T-helper 1 cell treated with Interleukin-12 subunit alpha and Interleukin-12 subunit beta and Interleukin-4 antibody, amounts not matched to agents 30 ng/mL and 1 ng/mL, for 36 hours (primary cell): ENCODE measurements at places on chromosomes 4 and X. TPM values are rescaled to one million over a fixed set of nuclear protein-coding genes. Genes with fewer than 3 reads are reported as not detected.

The HUWE1 gene
- total RNA-seq = 295 and 301 TPM in 2 replicates

The CDX4 gene
- total RNA-seq = not detected in 2 replicates

The XAGE1A gene
- not detected in 2 replicates for total RNA-seq

The SMIM20 gene
- total RNA-seq = 14.9 and 15.4 TPM in 2 replicates

The GPR119 gene
- total RNA-seq = not detected in 2 replicates

The CT45A7 gene
- total RNA-seq = not detected in 2 replicates

The STPG2 gene
- total RNA-seq = 0.12 TPM in 1 of 2 replicates, not detected in the other

The ABCG2 gene
- 0.68 and 0.74 TPM in 2 replicates for total RNA-seq

The ANXA3 gene
- 30.9 and 32.8 TPM in 2 replicates for total RNA-seq

The PDGFC gene
- total RNA-seq = not detected in 2 replicates

The MAGEB1 gene
- not detected in 2 replicates for total RNA-seq

The TMEM185A gene
- total RNA-seq = 24.5 and 31.7 TPM in 2 replicates

The NCAPG gene
- 42.8 and 43.4 TPM in 2 replicates for total RNA-seq

The GYPE gene
- not detected in 2 replicates for total RNA-seq

The TMSB15A gene
- 0.54 TPM in 1 of 2 replicates, not detected in the other for total RNA-seq

The SAGE1 gene
- total RNA-seq = not detected in 2 replicates

The GEMIN8 gene
- total RNA-seq = 13.0 and 14.9 TPM in 2 replicates
